AML-193 (cell line): ENCODE measurements at places on chromosomes 6 and 20.

DNA sequence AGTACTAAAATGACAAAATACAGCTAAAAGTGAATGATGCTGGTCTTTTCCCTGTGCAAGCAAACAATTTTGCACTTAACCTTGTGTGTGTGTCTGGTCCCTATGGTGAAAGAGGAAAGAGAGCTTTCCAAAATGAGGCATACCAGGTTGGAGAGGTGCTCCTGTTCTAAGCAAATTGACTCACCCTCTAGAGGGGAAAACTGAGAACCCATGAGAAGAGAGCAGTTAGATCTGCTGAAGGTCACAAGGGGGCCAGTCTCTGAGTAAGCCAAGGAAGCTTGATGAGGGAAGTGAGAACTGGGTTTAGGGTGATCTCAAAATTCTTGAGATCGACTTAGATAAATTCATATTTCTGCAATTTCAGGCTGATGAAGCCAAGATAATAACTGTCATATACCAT lies 157.5 kb upstream of the TBX18 start:
- no peak for DNase-seq

DNA sequence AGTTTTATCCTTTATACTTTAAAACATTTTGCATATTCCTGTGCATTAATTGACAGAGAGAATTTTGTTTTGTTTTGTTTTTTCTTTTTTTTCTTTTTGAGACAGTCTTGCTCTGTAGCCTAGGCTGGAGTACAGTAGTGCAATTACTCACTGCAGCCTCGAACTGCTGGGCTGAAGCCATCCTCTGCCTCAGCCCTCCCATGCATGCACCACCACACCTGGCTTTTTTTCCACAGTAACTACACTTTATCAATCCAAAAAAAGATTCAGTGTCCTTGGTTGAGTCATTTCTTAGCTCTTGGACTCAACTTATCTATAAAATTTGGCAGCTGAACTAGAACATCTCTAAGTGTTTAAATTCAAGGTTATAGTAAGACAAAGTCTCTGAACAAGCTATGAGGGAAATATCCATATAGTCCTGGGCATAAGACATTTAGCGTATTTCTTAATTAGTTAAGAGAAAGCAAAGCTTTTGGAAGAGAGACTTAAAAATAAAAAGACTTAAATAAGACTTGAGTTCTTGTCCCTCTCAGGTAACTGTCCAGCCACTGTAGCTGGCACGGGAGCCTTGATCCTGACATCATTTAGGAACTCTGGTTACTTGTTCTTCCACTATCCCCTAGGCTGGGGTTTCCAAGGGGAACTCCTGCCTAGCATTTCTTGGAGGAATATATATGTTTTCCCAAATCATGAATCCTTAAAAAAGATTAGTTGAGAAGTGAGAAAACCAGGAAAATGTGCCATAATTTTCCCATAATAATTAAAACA lies 300.1 kb downstream of the HACE1 start:
- DNase-seq, result no peak

GRCh38 chr6:83860359-83860755 lies 868 bp downstream of the CYB5R4 start:
- peak; percentile 35 for DNase-seq

- no peak for DNase-seq
These were observed 4.0 kb downstream of the RNF24 start for GRCh38 chr20:4011226-4011975.

DNA sequence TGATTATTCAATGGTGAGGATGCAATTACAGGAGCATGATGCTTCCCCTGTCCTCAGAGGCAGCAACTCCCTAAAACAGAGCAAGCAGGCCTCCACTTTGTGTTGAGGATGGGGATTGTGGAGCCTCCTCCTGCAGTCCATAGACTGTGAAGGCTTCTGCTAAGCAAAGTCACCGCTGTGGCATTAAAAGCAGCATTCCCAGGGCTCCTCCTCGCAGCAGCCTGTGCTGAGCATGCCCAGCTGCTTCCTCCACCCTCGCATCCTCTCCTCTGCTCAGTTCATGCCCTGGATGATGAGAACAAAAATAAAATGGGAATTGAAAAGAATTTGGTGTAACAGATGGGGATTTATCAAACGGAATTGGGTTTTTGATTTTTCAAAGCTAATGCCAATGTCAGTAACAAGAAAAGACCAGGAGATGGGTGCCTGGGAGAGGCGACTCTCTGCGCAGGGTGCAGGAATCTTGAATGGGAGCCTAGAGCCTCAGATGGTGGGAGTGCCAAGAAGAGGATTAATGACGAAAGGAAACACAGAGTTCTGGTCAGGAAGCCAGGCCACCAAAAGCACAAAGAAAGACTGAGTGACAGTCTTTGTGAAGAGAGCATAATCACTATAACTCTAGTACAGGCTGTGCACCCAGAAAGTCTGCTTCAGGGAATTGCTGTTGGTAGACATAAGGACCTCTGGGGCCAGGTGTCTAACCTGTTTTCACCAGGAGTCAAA lies 347.6 kb downstream of the TPBG start:
- DNase-seq, result no peak

- no peak for DNase-seq
These were observed 736.1 kb downstream of the HDGFL1 start for GRCh38 chr6:23305325-23305943.

GRCh38 chr20:32574296-32575226 lies 10.6 kb downstream of the NOL4L start:
- no peak for DNase-seq

- DNase-seq, result peak; percentile 62
These were observed 144.2 kb upstream of the TNFAIP3 start for GRCh38 chr6:137722749-137723272.

GRCh38 chr6:119390247-119390793 lies 40.8 kb upstream of the MAN1A1 start:
- DNase-seq, result no peak

DNA sequence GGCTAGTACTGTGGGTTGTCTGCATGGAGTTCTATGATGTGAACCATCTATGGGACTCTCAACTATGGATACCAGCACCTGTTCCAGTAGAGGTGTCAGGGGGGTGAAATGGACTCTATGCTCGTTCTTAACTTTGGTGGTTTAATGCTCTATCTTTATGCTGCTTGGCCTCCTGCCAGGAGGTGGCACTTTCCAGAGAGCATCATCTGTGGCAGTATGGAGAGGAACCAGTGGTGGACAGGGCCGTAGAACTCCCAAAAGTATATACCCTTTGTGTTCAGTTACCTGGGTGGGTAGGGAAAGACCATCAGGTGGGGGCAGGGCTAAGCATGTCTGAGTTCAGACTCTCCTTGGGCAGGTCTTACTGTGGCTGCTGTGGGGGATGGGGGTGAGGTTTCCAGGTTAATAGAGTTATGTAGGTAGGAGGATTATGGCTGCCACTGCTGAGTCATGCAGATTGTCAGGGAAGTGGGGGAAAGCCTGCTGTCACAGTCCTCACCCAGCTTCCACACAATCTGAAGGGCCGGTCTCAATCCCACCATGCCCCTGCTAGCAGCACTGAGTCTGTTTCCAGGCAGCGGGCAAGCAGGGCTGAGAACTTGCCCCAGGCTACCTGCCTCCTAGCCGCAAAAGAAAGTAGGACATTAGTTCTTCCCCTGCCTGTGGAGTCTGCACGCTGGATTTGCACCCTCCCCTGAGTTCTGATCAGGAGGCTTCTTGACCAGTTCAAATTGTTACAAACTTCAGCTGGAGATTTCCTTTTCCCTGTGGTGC lies 284.0 kb downstream of the KCNQ5 start:
- DNase-seq, result no peak

DNA sequence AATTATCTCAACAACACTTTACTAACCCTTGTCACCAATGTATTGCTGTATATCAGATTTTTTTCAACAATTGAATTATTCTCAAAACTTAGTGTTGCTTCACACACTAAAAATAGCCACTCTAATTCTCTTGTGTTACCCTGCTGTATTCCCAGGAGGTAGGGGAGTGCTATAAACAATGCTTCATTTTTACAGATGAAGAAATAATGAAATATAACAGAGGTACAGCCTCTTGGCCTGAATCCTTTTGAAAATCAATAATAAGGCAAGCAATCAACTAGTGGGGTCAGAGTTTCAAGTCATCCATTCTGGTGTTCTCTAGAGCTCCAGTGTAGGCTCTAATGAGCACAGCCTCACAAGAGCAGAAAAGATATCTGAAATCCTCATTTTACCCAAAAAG lies 10.9 kb downstream of the HIVEP2 start:
- DNase-seq, result no peak

- no peak for DNase-seq
These were observed 3.2 kb downstream of the MARCKS start for GRCh38 chr6:113860181-113860955.

GRCh38 chr6:110656492-110656891 lies 158.8 kb downstream of the CDK19 start:
- DNase-seq, result no peak

DNA sequence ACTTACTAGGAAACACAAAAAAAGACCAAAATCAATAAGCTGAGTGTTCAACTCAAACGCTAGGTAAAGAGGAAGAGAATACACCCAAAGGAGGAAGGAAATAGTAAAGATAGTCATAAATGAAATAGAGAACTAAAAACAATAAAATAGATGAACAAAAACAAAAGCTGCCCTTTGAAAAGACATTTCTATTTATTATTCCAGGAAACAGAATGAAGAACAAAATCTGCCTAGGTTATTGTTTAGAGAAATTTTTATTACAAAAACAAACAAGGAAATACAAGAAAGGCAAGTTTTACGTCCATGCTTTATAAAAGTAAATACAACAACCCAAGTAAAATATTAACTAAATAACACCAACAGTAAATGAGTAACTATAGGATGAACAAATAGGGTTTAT lies 20.1 kb downstream of the HLA-DMB start:
- DNase-seq, result peak; percentile 41

GRCh38 chr6:22214314-22214713 lies 82.5 kb downstream of the PRL start:
- no peak for DNase-seq

DNA sequence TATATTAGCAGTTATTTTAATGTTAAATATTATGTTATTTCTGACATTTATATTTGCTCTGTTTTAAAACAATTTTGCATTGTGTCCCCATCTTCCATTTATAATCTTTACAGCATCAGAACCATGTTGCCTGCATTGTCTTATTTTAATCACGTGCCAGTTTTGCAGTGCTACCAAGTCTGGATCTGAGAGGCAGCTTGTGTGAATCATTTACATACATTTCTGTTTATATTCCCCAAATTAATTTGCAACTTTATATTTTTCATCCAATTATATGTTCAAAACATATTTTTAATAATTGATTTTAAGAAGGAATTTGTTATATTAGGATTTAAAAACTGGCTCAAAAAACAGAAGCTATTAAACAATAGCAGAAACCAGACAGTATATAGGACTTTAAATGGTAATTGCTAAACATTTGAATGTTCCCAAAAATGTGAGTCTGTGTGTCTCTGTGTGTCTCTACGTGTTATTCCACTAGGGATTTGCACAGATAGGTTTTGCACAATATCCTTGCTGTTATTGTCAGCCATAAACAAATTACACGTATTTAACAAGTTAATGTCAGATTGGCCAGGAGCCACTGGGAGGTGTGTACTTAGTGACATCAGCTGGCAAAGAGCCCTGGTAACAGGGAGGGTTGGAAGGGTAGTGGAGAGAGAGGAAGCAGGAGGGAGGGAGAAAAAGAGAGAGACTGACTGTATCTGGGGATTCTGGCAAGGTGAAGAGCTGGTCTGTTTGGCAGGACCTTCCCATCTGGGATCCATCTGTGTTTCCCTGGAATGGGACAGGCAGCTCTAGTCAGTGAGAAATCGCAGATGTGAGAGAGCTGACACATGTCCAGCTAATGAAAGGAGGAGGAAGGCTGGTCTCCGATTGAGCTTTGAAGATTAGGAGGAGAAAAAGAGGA lies 72.1 kb downstream of the CBFA2T2 start:
- DNase-seq, result no peak

GRCh38 chr20:32018269-32019155 lies 8.3 kb downstream of the CCM2L start:
- DNase-seq, result no peak

DNA sequence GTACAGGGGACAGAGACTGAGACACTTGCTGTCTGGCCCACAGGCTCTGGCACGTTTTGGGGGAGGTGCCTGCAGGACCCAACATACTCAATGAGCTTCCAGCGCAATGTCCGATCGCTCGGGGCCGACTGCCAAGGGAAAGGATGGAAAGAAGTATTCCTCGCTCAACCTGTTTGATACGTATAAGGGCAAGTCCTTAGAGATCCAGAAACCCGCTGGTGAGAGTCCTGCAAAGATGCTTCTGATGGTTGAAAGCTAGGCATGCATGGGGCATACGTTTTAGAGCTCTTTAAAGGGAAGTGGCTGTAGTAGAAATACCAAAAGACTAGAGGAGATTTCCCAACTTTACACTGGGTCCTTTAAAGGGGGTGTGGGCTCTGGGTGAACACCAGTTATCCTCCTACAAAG lies 2.2 kb downstream of the PRRC2A start:
- peak; percentile 86 for DNase-seq

- no peak for DNase-seq
These were observed 34.9 kb downstream of the GFOD1 start for GRCh38 chr6:13452346-13453117.

DNA sequence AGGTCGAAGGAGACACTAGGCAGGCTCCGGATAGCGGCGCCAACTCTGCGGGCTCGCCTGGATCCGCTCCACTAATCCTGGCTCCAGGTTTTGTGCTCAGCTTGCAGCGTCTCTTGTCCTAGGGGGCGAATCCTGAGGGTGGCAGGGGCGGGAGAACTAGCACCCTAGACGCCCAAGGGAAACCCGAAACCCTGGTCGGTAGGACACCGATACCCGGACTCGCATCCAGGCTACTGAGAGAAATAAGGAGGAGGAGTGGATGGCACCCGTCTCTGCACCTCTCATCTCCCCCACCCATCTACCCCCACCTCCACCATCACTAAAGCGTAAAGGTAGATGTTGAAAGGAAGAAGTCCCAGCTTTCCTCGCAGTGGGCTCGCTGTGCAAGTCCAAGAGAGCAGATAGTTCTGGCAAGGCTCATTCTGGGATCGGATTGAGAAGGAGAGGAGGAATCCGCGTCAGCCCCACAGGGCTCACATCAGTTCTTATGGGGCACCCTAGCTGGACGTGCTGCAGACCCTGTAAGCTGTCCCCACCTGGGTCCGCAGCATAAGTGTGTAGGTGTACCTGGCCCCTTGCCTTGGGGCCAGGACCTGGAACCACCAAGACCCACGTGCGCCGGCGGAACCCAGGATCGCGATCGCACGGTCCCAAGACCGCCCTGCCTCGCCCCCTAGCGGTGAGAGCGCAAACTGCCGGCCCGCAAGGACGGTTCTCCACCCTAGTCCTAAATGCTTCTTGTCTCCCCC lies 6.9 kb downstream of the SLC32A1 start:
- DNase-seq, result no peak

- DNase-seq, result no peak
These were observed 57.4 kb upstream of the EMILIN3 start for GRCh38 chr20:41424011-41424410.
